ENCODE measurements at places on chromosomes 16 and 17. TPM values are rescaled to one million over a fixed set of nuclear protein-coding genes. Genes with fewer than 3 reads are reported as not detected.

Gene GLP2R
- 0.10 TPM for total RNA-seq

Gene SHBG
- 0.58 TPM for total RNA-seq

Gene KCNJ18
- not detected for total RNA-seq

Gene DBF4B
- total RNA-seq, result 4.9 TPM

Gene PRM2
- total RNA-seq, result not detected

Gene OR3A3
- total RNA-seq, result not detected

Gene NPW
- 0.35 TPM for total RNA-seq

Gene MT1A
- total RNA-seq, result 16.4 TPM

Gene CD300LG
- not detected for total RNA-seq

Gene CLEC19A
- total RNA-seq, result not detected

Gene HIC1
- 97.1 TPM for total RNA-seq

- no peak for DNase-seq
Measured at GRCh38 chr16:17321824-17322223, 148.9 kb downstream of the XYLT1 start.

DNA sequence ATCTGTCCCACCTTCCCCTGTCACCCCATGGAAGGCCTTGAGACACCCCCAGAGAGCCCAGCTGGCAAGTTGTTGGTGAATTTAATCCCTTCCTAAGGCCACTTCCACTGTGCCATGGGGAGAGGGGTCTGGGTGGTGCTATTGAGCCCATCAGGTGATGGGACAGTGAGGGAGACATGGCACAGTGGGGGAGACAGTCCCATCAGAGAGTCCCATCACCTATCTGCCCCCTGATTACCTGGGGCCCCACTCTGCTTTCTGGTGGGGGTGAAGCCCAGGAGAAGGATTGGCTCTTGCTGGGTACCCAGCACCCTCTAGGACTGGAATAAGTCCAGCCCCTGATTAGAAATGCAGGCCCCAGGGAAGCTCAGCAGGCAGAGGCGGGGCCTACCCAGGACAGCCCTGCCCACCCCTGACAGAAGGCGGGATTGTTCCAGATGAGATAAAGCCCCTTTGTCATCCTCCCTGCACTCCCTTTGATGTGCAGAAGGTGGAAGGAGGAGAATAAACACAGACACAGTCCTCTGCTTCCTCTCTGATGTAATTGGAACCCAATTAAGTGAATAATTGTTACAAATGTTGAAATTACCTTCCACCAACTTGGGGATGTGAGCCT is 18.9 kb downstream of the TMEM132E start:
- no peak for DNase-seq

DNA sequence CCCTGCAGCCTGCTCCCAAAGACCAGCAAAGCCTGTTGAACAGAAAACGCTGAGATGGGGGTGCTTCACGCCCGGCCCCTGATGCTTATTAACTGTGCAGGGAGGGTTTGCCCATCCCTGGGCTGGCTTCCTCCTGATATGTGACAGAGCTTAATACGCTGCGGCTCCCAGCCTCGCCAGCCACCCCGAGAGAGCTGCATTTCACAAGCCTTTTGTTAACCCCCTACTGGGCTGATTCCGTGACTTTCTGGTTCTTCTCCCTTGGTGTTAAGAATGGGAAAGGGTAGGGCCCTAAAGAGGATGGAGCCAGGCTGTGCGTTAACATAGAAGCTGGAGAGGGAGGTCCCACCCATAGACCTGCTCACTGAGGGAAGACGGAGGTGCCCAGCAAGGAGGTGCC is 211.8 kb downstream of the ENGASE start:
- no peak for DNase-seq

DNA sequence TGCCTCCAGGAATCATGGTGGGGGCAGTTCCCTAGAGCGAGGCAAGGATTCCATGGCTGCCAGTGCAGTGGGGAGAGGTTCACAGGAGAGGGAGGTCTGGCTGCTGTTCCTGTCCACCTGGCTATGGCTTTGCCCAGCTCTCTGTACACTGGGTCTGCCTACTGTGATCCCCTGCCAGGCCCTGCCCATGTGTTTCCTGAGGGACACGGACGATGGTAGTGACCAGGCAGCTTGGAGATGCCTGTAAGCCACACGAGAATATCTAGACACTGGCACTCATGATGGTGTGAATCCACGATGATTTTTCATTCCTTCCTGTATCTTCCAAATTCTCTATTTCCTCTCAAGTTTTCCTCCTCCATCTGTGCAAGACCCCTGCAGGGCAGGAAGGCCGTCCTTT is 11.1 kb downstream of the C1QTNF8 start:
- DNase-seq, result no peak

GRCh38 chr16:17474572-17474971 is 3.8 kb upstream of the XYLT1 start:
- DNase-seq, result no peak

GRCh38 chr17:49399995-49400394 is 14.7 kb downstream of the PHB1 start:
- DNase-seq, result no peak

DNA sequence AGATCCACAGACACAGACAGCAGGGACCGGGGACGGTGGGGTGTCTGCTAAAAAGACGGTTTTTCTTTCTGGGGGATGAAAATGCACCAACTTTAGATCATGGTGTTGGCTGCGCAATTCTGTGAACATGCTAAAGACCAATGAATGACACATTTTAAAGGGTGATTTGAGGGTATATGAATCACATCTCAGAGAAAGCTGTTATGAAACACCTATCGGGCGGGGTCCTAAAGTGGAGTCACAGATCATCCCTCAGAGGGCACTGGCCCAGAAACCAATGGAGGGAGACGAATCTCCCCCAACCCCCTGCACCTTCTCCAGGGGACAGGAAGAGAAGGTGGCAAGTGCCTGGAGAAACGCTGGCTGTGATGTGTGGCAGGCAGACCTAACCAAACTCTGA is 26.0 kb downstream of the KLHDC4 start:
- no peak for DNase-seq

GRCh38 chr16:61024180-61024900 is 1011.9 kb downstream of the CDH8 start:
- DNase-seq, result no peak

- no peak for DNase-seq
Measured at GRCh38 chr17:47978324-47978723, 7.4 kb downstream of the CDK5RAP3 start.

GRCh38 chr16:35194681-35195080 is 1735.3 kb downstream of the TP53TG3F start:
- DNase-seq, result no peak

GRCh38 chr16:84373907-84374489 is 5.7 kb downstream of the ATP2C2 start:
- no peak for DNase-seq

- no peak for DNase-seq
Measured at GRCh38 chr16:73616770-73617169, 568.8 kb upstream of the ZFHX3 start.

DNA sequence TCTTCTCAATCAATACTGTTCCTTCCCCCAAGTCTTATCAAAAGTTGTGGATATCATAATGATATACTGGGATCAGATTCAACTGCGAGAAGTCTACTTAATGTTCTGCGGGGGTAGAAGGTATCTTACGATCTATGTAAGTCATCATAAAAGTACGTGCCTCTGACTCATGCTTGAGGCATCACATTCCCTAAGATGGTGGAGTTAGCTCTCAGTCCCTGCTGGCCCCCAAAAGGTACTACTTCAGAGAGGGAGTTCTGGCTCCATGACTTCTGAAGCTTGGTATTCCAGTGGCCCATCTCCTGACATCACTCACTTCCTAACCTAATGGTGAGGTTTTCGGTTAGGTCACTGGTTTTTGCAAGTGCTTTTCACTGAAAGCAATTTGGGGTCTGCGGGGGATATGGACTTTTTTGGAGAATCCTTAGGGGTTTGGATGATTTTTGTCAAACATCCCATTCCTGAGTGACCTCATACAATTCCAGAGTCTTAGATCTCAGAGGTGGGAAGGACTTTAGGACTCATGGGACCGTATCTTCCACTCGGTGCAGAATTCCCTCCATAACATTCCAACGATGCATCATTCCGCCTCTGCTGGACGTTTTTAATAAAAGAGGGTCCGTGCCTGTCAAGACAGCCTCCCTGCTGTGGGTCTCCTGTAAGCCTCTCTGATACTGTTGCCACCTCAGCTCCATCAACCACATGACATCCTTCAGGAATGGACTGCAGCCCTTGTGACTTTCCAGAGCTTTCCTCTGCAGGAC is 74.3 kb downstream of the DYNLRB2 start:
- peak; percentile 44 for DNase-seq

All from glomerular endothelial cell (primary cell).